ENCODE measurements at places on chromosomes 5 and 9.

DNA sequence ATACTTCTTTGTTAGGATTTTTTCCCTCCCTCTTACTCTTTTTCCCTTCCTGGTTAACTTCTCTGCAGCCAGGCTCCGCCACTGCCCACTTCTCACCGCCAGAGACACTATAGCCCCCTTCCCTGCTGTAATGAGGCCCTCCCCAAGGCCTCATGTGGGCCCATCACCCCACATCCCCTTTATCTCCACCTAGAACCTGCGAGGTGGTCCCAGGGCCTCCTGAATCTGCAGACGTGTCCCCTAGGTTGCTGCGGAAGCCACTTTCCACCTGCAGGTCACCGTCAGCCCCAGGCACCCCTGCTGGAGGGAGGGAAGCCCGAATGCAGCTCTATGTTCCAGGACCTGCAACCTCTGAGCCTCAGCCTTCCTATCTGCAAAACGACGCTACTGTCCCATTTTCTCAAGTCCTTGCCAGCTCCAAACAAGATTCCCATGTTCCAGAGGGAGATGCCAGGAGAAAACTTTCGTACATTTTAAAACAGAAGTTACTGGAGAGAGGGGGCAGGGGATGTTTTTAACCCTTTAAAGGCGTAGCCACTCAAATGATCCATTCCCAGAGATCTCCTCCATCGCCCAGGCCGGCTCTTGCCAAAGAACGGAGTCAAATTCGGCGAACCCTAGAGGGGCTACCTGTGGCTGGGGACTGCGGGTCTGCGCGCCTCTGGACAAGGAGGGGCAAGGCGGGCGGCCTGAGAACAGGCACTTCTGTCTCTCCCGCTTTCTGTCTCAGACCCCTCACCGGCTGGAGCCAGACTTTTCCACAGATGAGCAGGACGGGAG lies 929 bp downstream of the SH3PXD2B start:
- no peaks in the 10 kb centered on the region for H3K36me3 ChIP-seq
- H3K27ac ChIP-seq = no peak overlapping the region
- peak overlapping the region; percentile 58 for H3K4me3 ChIP-seq

DNA sequence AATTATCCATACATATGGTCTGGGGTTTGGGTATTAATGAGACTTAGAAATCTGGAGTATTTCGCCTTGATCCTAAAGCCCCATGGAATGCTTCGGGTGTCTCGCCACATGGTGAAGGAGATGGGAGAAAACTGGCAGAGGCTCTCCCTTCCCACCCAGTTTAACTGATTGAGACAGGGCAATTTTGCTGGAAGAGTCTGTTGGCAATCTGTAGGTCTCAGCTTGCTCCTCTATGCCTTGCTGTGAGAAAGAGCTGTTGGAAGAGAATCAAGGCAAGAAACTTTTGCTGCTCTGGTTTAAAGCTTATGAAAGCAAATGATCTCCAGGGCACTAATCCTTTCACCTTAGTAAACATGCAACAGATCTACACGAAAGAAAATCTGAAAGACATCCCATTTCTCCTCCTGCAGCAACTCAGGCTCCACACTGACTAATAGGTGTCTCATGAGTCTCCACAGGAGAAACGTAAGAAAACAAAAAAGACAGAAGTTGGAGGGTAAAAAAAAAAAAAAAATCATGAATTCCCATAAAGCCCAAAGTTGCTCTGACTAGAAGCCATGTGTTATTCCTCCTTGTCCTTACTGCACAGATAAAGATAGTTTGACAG lies 369.9 kb downstream of the EFNA5 start:
- H3K4me1 ChIP-seq = no peaks in the 10 kb centered on the region
- no peak for DNase-seq
- no peak overlapping the region for H3K4me3 ChIP-seq
- H3K27ac ChIP-seq = no peak overlapping the region

DNA sequence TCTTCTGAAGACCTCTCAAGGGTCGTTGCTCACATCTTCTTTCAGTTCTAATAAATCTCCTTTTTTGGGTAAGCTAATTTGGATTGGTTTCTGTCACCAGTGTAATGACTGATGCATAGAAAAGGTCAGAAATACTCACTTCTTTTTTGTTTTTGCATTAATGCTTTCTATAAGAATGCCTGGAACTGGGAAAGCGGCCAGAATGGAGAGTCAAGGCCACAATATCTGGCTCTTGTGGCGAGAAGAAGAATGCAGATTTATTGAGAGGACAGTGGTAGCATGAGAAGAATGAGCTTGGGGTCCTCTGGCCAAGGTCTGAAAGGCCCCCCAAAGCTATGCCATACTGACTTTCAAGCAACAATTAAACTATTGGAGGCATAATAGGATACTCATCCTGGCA lies 88.0 kb upstream of the SLC12A2 start:
- no peak for DNase-seq
- no peak overlapping the region for H3K27ac ChIP-seq
- peaks cover 2% of the 10 kb centered on the region for H3K36me3 ChIP-seq

- peaks cover 2% of the 10 kb centered on the region for H3K27me3 ChIP-seq
- no peak overlapping the region for H3K27ac ChIP-seq
- H3K4me3 ChIP-seq = no peak overlapping the region
- no peaks in the 10 kb centered on the region for H3K4me1 ChIP-seq
Measured at GRCh38 chr9:88757406-88758010, 222.5 kb downstream of the NXNL2 start.

DNA sequence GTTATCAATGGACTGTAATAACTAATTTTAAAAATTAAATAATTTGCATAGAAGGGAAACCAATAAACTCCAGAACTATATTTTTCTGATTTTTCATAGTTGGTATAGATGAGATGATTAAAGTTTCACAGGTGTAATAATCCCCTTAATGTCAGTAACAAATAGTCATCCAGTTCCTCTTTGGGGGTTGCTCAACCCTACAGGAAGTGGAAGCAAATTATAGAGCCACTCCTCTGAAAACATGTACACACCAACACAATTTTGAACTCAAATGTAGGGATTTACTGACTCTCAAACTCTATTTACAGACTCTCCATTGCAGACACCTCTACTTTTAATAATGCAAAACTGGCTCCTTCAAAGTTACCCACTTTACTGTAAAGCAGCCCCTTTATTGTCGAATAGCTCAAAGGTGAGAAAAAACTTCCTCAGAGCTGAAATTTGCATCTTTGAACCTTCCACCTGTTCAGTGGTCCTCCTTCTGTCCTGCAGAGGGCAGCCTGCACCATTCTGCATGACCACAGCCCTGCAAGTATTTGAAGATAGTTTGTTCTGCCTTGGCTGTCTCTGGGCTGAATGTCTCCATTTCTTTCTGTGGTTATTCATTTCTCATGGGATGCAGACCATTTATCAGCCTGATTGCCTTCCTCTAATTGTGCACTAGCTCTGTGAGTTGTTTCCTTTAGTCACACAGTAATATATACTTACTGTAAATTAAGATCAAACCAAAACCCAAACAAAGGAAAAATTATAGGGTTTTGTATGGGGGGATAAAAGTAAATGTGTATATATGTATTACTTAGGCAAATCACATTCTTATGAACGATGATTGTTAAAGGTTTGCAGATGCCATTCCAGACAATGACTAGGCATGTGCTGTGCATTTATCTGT lies 383.2 kb upstream of the SGCD start:
- DNase-seq = peak; percentile 19
- H3K36me3 ChIP-seq = no peaks in the 10 kb centered on the region
- no peak overlapping the region for H3K4me3 ChIP-seq
- H3K27ac ChIP-seq = no peak overlapping the region
- H3K4me1 ChIP-seq = peaks cover 7% of the 10 kb centered on the region
